Activated gamma-delta T cell treated with anti-CD3 and anti-CD28 coated beads, Interleukin-2, amount 50 U/mL, for 16 hours (primary cell): ENCODE measurements at places on chromosomes 3 and 15.
A peak's percentile ranks its signal among the peaks of the same experiment; 100 is the strongest.

GRCh38 chr3:100245927-100246326 lies 14.9 kb upstream of the TBC1D23 start:
- DNase-seq: no peak

GRCh38 chr3:114706591-114707232 lies 412.9 kb downstream of the TIGIT start:
- DNase-seq: no peak

DNA sequence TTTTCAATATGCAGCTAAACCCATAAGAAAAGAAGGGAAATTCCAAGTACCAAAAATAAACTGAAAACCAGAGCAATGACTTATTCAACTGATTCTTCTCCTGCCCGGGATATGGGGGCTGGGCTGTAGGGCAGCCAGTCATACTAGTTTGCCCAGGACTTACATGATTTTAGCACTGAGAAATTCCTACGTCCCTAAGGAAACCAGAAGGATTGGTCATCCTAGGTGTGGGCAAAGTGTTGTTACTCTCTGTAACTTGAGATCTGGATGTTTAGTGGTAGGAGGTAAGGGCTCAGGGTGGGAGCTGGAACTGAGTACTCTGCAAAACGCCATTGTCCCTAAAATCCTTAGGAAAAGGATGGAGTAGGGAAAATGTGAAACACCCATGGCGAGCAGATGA lies 1.2 kb upstream of the DAZL start:
- DNase-seq: no peak

DNA sequence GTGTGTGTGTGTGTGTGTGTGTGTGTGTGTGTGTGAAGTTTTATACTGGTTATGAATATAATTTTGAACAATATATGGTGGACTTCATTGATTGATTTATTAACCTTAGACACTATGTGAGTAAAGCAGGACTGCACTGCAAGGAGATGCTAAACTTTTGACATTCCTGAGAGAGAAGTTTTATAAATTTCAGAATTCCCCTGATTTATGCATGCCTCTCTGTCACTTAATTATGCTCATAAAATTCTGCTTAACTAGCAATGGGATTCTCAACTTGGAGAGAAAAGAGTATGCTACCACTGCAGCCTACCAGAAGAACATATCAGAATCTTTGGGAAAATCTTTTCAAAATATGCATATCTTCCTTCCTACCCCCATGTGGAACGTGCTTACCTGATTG lies 144.6 kb downstream of the B3GALNT1 start:
- no peak for DNase-seq

DNA sequence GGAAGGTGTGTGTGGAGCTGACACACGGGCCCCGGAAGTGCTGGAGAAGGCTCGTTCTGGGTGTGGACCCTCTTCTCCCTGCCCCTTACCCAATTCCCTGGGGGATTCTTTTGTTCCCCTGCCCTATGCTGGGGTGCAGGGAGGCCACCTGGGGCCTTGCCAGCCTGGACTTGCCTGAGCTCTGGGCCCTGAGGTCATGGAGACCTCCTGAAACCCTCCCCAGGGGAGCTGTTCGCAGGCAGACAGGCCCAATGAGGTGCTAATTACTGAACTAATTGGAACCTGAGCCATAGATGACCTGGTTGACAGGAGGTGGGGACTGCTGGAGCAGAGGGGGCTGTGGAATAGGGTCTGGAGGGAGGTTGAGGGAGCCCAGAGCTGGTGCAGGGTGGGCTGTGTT lies 9.4 kb upstream of the C15orf39 start:
- DNase-seq: no peak

DNA sequence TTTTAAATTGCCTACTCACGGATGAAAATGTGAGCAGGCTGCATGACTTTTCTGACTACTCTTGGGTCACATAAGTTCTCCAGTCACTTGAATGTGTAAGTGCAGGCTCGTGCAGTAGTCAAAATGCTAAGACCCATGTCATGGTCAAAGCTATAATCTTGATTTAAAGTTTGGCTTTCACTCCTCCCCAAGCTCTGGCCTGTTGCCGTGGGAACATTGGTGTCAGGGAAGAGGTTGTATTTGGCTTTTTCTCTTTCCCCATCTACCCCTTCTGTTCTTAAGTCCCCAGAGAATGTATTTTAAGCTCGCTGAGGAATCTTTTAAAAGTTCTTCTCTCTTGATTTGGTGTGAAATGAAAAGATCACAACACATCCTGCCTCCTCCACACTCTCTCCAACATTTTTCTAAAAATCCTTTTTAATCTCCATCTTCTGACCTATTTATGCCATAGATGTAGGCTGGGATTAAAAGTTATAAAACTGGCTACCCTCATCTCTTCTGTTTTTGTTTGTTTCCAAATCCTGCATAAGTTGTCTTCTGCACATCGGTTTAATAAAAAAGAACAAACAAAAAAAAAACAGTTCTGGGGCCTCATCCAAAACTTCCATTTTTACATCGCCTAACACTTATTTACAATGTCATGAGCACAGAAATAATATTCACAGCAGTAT lies 61.4 kb upstream of the ADAMTSL3 start:
- DNase-seq: no peak

DNA sequence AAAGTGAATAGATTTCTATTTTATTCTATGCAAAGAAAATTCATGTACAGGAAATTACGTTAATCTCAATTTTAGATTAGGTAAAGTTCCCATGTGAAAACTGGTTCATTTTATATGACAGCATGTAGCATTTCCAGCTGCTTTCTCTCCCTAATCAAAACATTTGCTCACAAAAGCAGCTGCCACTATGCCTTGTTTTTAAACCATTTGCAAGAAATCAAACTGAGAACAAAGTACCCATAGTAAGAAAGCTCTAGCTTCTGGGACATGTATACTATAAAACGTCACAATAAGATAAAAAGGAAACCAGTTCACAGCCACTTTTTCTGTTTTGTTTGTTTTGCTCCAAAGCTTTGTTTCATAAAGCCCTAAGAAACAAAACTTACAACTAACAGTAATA lies 5.0 kb upstream of the CRYBG3 start:
- DNase-seq: no peak

DNA sequence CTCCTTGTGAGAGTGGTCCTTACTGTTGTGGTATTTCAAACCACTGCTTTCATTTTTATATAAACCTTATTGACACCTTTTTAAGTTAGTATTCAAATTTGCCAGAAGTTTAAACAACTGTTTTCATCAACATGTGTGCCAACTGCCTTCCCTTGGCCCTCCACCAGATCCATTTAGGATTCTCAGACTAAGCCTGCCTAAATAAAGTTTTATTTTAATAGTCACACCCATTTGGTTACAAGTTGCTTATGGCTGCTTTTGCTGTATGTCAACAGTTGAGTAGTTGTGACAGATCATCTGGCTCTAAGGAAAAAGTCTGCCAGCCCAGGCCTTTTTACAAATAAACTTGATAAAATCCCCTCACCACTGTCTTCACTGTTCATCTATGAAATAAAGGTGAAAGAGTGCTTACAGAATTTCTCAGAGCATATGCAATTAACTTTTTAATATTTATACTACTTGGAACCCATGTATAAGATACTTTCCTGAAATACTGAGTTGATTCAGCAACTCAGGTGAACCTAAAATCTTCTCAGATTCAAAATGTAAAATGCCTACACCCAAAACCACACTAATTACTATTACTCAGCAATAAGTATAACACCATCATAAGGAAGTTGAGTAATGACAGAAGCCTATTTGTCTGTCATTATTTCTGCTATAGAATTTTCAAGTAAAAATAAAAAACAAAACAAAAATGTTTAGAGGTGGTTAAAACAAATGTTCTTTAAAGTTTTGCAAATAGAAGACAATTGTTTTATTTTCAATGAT lies 35.1 kb downstream of the PEAK1 start:
- no peak for DNase-seq

DNA sequence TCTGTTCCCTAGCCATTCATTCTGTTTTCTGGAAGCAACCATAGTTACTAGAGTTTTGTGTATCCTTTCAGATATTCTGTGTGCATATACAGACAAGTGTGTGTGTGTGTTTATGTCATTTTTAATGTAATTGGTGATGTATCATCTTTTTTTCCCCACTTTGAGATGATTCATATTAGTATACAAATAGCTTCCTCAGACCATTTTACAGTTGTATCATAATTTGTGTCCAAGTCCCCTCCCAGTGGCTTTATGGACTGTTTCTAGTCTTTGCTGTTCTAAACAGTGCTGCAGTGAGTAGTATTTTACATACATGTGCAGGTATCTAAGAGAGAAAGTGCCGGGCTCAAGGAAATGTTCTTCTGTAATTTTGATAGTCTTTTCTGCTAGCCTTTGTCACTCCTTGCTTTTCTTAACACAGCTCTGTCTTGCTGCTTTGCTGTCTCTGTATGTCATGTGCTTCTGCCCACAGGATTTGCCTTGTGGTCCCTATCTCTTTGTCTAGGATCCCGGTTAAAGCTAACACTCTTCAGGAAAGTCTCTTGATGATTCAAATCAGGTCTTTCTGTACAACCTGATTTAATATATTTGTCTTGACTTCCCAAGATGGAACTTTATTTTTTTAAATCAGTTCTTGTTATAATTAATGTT lies 31.5 kb upstream of the FBXL22 start:
- DNase-seq: no peak

GRCh38 chr3:4899710-4900109 lies 79.5 kb upstream of the BHLHE40 start:
- DNase-seq: no peak

DNA sequence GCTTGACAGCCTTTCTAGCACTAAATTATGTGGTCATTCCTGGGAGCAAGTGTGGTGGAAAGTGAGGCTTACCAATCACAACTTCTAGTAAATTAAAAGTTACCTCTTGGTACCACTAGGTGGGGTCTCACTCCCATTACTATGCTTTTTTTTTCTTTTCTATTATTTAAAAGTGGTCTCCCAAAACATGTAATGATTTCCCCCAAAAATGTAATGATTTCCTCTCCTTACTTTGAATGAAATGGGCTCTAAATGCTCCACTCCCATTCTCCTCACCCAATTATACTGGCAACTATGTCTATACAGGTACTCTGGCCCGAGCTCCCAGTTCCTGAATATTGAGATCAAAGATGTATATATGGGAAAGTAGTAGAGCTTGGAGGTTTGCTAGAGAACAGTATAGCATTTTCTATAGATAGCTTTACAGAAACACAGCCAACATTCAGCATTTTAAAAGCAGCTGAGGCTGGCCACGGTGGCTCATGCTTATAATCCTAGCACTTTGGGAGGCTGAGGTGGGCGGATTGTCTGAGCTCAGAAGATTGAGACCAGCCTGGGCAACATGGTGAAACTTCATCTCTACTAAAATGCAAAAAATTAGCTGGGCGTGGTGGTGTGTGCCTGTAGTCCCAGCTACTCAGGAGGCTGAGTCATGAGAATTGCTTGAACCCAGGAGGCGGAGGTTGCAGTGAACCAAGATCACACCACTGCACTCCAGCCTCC lies 70.9 kb downstream of the DCUN1D1 start:
- no peak for DNase-seq

GRCh38 chr3:37474901-37475331 lies 300.5 kb upstream of the LRRFIP2 start:
- DNase-seq: no peak

DNA sequence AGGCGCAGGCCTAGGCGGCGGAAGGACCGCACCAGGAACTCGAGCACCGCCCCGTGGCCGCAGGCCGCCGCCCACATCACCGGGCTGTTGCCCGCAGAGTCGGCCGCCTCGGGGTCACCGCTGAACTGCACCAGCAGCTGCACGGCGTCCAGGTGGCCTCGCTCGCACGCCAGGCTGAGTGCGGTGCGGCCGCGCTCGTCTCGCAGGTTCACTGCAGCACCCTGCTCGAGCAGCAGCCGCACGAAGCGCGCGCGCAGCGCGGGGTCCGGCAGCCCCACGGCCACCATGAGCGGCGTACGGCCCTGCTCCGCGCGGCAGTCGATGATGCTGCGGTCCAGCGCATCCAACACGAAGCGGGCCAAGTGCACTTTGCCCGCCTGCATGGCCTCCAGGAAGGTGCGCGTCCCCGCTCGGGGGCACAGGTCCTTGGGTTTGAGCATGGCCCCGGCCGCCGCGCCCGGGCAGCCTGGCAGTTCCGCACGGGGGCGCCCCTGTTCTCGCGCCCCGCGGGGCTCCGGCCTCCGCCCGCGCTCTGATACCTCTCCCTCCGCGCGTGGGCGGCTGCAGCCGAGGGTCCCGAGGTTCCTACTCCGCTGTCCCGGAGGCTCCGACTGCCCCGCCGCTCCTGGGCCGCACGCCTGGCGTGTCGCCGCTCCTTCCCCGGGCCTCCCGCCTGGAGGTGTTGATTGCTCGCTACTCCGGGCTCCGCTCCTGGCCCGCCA lies 556 bp downstream of the ANKRD63 start:
- DNase-seq: peak; percentile 29

DNA sequence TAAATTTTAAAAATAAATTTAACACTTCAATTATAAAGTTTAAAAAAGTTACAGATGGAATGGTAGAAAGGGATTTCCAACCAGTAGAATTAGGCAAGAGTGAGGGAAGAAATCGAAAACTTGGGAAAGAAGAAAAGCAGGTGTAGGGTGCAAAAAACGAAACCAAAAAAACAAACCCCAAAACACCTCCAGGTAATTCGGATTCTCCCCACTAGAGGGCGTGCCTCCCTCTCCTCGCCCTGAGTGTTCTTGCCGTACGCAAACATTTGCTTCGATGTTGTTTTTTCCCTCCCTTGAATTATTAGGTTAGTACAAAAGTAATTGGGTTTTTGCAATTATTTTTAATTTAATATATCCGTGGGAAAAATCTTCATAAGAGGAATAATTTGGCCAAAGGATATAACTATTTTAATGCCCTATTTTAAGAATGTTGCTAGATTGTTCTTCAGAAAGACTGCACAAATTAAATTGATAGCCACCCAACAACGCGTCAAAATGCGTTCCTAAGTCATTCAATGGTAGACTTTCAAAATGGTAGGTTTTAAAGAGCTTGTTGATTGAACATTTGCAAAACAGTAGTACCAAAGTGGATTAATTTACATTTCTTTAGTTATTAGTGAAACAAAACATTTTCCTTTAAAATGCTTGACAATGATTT lies 63.7 kb downstream of the SLC30A4 start:
- peak; percentile 74 for DNase-seq

GRCh38 chr3:177446165-177446601 lies 248.9 kb upstream of the TBL1XR1 start:
- no peak for DNase-seq
